Airway epithelial cell (primary cell): ENCODE measurements at places on chromosomes 7 and 10. TPM values are rescaled to one million over a fixed set of nuclear protein-coding genes. Genes with fewer than 3 reads are reported as not detected.

CROT gene
- 17.3 and 21.2 TPM in 2 replicates for total RNA-seq

NKX6-2 gene
- total RNA-seq, result not detected in 2 replicates

PIK3AP1 gene
- 0.14 and 0.19 TPM in 2 replicates for total RNA-seq

TYW1B gene
- 0.37 and 0.56 TPM in 2 replicates for total RNA-seq

SSMEM1 gene
- not detected in 2 replicates for total RNA-seq

FRG2B gene
- not detected in 2 replicates for total RNA-seq

CASP7 gene
- 13.6 and 13.9 TPM in 2 replicates for total RNA-seq

WIPF3 gene
- total RNA-seq, result 0.14 and 0.79 TPM in 2 replicates

CCL26 gene
- not detected in 2 replicates for total RNA-seq

DLG5 gene
- 36.6 and 49.0 TPM in 2 replicates for total RNA-seq
